Hematopoietic multipotent progenitor cell (in vitro differentiated cells): ENCODE measurements at places on chromosomes 1 and 21. TPM values are rescaled to one million over a fixed set of nuclear protein-coding genes. Genes with fewer than 3 reads are reported as not detected.

DNA sequence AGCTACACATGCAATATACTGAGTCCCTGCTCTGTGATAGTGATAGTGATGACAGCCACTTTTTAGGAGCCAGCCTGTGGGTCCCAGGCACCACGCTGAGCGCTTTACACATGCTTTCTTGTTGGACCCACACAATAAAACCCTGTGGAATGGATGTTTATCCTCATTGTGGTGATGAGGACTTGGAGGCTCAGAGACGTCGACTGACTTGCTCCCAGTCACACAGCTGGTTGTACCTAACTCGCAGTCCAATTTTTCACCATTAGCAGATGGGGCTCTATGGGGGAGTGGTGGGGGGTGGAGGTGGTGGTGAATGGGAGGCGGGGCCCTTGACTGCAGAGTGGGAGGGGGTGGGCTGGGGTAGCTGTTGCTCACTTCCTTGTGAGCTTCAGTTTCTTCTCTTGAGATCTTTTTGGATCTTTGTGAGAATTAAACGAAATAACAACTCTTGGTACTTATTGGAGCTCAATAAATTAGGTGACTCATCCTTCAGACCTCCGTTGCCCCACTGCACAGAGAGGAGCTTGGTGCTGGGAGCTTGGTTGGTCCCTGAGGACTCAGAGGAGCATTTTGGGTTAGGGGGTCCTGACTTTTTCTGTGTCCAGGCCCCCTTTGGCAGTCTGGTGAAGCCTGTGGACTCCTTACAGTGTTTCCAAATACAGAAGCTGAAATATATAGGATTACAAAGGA, 61.8 kb upstream of the CD1D start:
- no peak for DNase-seq

DNA sequence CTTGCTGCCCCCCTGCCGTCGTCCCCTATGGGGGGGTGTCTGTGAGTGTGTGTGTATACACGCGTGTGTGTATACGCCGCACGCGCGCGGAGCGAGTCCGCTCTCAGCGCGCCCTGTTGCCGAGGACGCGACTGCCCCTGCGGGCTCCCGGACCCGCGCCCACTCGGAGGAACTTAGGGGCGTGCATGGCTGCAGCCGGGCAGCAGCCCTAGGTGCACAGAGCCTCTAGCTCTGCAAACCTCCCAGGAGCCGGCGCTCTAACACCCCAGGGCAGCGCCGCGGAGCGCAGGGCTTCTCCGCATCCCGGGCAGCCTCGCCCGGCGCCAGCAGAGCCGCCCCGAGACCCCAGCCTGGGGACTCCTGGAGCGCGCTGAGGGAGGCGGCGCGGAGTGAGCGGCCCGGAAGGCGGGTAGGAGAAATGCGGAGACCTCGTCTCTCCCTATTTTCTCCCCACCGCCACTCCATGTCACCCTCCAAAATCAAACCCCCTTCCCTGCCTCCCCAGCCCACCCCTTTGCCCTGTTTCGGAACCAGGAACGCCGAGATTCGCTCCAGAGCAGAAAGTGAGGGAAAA, 574 bp downstream of the ITPKB start:
- no peak for DNase-seq

- DNase-seq: no peak
Observed at GRCh38 chr1:43423672-43424550, 29.8 kb downstream of the HYI start.

- no peak for DNase-seq
Observed at GRCh38 chr1:64875101-64875500, 91.2 kb downstream of the JAK1 start.

- DNase-seq: no peak
Observed at GRCh38 chr1:225509770-225510169, 81.9 kb upstream of the LBR start.

DNA sequence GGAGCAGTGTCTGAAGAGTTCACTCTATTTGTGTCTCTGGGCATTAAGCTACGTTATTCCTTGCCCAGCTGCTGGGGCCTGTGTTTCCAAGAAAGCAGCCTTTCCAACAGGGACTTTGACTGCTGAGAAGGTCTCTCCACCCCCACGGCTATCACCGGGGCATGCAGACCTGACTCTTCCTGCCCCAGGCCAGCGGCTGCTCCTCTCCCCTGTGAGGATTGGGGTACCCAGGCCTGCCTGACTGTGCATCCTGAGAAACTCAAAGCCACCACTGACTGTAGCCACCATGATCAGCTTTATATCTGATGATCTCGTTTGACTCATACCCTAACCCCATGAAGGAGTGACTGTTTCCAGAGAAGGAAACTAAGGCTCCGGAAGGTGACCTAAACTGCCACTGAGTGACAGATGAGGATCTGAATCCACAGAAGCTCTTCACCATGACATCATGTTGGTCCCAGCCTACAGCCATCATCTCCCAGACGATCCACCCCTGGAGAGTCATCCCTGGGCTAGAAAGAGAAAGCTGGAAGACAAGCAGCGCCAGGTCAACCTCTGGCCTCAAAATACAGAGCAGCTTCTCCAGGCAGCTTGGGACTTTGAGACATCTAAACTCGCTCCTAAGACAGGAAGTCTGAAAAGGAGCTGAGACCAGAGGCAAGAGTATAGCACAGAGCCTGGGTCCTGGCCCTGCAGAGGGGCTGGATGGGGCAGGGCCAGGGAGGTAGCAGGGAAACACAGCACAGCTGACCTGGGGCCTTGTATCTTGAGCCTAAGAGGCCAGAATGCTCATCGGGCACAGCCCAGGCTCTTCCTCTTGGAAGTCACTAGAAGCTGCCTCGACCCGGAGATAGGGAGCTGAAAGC, 244.0 kb upstream of the VAMP3 start:
- no peak for DNase-seq

DNA sequence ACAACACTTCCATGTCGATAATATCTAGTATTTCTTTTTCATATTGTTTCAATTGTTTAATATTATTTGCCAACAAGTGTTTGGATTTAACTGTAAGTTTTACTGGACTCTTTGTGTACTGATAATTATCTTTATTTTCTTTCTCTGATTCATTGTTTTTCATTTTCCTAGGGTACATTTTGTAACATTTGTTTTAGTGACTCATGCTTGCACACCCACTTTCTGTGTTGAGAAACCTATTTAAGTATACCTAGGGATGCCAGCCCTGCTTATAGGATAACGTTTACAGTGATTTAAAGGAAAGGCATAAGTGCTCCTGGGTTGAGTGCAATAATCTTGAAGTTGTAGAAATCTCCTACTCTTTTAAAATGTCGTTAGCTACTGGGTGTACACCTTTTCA, 1386.0 kb upstream of the ADGRL4 start:
- no peak for DNase-seq

DNA sequence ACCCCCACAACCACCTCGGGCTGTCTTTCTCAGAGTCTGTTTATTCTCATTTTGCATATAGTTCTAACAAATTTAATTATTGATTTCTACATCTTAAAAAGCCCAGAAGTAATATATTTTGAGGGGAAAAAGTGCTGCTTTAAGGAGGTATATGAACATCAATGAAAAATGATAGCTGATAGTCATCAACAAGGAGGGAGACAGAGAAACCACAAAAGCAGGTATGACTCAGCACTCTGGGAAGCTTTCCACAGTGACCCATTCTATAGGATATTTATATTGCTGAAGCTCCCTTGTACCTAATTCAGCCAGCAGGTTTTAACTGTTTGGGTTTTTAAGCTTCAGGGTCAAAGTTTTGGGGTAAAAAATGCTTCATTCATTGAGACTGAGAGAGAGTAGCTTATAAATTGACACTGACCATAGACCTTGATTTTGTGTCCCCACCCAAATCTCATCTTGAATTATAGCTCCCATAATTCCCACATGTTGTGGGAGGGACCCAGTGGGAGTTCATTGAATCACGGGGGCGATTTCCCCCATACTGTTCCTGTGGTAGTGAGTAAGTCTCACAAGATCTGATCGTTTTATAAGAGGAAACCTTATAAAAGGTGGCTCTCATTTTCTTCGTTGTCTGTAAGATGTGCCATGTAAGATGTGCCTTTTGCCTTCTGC, 27.4 kb downstream of the VANGL1 start:
- DNase-seq: peak; percentile 16

Gene UBXN10
- 0.81 TPM for total RNA-seq

Gene KCNE1
- 0.27 TPM for total RNA-seq

DNA sequence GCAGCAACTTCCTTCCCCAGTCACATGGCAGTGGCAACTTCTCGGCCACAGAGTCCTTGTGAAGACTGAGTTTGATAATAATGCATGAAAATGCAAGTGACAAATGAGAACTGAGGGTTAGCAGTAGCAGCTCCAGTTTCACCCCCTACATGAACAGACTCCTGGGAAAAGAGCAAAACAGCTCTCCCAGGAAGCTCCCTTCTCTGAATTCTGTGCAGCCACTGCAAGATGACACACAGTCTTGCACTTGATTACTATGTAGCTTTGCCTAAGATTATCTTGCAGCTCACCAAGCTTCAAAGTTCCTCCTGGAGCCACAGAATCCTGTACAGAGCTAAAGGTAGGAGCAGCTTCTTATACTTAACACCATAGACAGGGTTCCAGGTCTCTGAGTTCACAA, 4.7 kb downstream of the PGBD5 start:
- no peak for DNase-seq

GRCh38 chr1:193514397-193514796, 328.0 kb upstream of the B3GALT2 start:
- DNase-seq: no peak

DNA sequence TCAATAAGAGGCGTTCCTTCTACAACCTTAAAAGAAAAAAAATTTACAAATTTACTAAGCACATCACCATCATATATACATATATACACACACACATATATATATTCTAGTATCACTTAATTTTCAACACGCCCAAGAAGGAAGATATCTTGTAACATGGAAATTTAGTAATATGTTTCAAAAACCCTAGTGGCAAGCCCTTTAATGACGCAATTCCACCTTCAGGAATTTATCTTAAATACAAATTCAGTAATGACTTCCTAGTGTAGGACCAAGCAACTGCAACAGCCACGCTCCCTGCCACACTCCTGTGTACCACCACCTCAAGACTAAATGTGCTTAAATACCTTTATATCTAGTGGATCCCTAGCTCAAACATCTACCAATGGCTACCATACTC, 12.5 kb downstream of the LBR start:
- DNase-seq: no peak

DNA sequence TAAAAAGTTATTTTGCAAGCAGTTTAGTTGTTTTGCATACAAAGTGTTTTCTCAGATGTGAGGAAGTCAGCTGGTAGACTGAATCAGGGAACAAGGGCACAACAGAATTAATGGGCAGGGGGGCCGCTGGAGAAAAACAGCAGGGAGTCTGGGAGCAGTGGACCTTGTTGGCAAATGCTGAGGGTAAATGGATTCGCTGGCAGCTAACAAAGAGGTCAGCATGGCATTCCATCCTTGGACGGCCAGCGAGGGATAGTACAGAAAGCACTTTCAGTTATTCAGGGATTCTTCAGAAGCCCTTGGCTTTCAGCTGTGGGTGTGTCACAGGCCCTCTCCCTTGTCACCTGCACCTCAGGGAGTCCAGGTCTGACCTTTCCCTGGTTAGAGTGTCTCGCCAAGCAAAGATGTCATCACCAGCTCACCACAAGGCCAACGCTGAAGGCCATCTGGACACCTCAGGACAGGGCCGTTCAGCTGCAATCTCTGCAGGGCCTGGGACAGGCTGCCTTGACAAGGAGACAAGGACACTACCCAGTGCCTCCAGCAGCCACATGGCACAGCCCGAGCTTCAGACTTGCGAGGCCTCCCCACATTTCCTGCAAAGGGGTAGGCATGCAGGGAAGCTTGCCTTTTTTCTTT, 90.4 kb downstream of the KCNN3 start:
- DNase-seq: no peak

DNA sequence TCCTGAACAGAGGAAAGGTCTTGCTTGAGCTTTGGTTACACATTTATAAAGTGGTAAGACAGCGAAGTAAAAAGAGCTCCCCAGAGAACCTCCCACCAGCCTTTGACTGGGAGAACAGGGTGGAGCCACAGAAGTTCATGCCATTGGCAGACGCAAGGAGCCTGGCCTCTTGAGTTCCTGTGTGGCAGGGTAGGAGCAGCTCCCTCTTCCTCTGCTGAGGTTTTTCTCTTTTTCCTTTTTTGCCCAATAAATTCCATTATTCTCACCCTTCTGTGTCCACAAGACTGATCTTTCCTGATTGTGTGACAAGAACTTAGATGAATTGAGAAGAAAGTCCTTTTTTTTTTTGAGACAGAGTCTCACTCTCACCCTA, 4.3 kb downstream of the THEM4 start:
- no peak for DNase-seq

- DNase-seq: no peak
Observed at GRCh38 chr1:224615861-224616755, at the start of gene CNIH3. Gene CNIH3, plus strand, starts transcription at chr1:224616317. Its CDS starts 858 bp downstream, at chr1:224617175.

GRCh38 chr1:244968881-244969280, 104.5 kb upstream of the HNRNPU start:
- DNase-seq: no peak

DNA sequence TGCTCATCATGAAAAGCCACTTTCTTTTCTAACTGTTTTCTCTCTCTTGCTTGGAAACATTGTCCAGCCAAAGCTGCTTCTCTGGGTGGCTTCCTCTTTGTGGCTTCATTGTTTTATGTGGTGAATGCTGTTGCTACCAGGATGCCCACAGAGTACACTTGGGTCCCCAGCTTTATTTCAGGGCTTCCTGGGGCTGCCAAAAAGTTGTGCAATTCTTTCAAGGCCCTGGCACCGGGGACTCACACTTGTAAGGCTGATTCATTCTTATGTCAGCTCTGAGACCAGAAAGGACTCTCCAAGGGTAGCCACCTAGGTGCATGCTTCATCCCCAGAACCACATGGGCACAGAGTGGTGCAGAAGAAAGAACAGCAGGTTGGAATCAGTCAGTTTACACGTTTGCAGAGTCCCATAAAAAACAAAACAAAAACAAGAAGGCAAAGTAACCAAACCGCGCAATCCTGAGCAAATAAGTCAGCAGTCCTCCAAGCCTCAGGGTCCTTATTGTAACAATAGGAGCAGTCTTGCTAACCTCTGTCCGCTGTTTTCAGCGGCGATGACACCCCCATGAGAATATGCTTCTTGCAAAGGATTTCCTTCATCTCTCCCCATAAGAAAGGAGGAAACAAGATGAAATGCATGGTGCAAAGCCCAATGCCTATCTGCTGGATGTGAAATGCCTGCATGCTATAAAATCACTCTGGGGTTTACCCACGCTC, 89.9 kb upstream of the SSX2IP start:
- peak; percentile 79 for DNase-seq

DNA sequence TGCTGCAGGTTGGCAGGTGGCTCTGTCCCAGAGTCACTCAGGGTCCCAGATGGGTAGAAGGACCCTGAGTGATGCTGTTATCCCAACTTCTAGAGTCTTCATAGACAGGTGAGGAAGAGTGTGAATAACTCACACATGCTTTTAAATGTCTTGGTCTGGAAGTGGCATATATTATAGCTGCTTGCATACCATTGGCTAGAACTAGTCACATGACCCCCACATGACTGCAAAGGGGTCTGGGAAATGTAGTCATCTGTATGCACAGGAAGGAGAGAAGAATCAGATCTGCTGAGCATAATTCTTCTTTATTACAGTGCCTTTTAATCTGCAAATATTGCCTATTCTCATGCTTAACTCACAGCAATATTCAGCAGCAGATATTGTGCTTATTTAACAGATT, 28.2 kb upstream of the KLHDC7A start:
- peak; percentile 8 for DNase-seq

- no peak for DNase-seq
Observed at GRCh38 chr1:175277783-175278733, 85.5 kb upstream of the KIAA0040 start.

- DNase-seq: no peak
Observed at GRCh38 chr1:207967703-207968102, 56.8 kb upstream of the CD34 start.

GRCh38 chr1:180103819-180104218, 50.9 kb upstream of the QSOX1 start:
- DNase-seq: no peak

Gene CAPZB
- total RNA-seq: 102 TPM
